Left lobe of liver (tissue), 2 donors: ENCODE measurements at places on chromosomes 2 and 18.

DNA sequence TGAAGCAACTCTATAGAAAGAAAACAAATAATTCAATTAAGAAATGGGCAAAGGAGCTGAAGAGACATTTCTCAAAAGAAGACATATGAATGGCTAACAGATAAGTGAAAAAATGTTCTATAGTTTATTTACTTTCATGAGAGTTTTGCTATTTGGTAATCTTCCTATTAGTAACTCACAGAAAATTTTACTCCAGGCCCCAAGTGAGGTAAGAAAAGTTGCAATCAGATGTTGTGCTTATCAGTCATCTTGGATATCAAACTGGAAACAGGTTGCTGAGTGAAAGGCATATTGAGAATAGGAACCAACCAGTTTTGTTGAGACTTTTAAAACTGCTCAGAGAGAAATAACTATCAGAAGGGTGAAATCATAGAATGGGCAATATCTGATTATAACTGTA, 1179.0 kb upstream of the ACVR2A start:
- no peak for DNase-seq

- no peak for DNase-seq
Observed at GRCh38 chr18:57523171-57523956, 63.1 kb downstream of the FECH start.

- DNase-seq = no peak
Observed at GRCh38 chr18:13587477-13587876, 138.9 kb downstream of the FAM210A start.

- DNase-seq = no peak
Observed at GRCh38 chr2:95113464-95113863, 8.1 kb downstream of the MRPS5 start.

DNA sequence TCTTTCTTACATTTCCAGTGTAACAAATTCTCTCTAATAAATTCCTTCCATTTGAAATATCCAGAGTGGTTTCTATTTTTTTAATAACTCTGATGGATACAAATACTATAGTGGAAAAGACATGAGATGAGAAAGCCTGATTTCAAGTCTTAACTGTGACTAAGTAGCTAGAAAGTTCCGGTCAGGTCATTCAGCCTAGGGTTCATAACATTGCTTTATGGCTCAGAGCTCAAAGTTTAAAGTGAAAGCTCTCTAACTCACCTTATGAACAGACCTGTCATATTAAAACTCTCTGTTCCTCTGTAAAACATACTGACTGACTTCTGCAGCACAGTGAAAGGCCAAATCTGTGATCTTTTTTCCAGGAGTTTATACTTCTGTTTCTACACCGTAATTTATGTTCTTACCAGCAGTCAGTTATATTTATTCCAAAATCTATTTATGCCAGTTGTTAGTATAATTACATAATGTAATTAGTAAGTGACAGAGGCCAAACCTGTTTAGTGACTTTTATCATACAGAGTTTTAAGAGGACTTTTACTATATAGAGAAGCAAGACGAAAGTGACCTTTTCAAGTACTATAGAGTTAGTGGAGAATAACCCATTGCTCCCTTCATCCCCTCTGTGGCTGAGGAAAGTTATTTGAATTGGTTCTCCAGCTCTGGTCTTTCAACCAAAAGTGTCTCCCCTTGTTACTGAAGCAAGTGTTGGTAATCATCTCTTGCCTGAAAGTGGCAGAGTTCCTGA, 118.8 kb upstream of the PDE1A start:
- no peak for DNase-seq

DNA sequence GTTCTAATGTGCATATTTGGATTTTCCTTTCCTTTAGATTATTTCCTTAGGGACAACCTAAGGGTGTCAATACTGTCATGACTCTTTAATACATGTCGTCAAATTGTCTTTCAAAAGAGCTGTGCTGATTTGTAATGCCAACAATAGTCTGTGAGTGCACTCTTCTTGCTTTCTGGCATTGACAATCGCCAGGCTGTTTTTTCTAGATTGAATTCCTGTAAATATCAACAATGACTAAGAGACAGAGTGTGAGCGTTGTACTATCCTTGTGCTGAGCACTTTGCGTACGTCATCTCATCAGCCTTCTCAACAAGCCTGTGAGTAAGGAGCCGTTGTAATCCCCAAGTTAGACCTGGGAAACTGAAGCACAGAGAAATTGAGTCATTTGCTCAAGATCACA, 96.0 kb downstream of the ACOXL start:
- DNase-seq = no peak

GRCh38 chr2:168466834-168467565, 10.9 kb downstream of the CERS6 start:
- no peak for DNase-seq

DNA sequence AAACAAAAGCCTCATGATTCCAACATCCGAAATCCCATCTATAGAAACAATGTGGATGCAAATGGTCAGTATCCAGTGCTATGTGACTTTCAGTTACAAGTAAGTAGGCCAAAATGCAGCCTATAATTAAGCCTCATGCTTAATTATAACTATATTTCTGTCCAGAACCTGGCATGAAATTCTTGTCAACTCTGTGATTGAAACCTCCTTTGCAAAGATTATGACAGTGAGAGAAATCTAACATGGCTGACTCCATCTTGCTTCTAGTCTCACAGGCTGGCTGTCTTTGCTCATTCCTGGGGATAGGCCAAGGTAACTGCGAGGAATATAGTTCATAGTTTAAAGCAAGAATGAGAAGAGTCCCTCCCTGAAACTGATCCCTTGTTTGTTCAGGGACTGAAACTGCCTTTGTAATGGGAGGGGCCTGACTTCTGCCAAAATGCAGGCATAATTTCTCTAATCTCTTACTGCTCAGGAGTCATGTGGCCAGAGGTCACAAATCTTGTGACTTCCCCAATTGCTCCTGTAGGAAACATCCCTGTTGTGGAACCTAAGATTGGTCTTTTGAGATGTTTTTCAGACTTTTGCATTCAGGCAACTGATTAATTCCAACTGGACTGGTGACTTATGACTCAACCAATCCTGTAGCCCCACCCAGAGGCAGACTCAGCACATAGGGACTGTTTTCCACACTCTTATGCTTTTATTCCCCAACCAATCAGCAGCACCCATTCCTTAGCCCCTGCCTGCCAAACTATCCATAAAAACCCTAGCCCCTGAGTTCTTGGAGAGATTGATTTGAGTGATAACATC, 84.5 kb upstream of the TLK1 start:
- no peak for DNase-seq

DNA sequence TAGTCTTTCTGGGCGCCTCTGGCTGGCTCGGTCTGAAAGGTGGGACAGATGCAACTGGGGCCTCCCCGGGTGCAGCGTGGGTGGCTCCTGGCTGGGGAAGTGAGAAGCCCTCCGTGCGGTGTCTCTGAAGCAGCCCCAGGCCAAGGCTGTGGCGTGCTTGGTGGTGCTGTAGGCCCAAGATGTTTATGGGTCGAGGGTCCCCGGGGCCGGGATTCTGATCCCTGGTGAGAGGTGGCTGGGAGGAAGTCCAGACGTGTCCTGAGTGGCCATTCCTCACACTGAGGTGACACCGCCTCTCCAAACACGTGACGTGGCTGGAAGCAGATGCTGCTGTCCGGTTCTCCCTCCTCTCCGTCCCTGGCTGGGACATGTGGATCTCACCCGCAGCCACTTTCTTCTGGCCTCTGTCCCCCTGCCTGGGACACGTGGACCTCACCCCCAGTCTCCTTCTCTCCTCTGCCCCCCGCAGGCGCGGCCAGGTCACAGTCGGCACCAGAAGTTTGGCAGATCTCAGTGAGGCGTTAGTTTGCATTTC, 12.6 kb downstream of the RTP5 start:
- DNase-seq = peak; percentile 88

GRCh38 chr2:64697297-64698176, 43.8 kb upstream of the SERTAD2 start:
- no peak for DNase-seq

DNA sequence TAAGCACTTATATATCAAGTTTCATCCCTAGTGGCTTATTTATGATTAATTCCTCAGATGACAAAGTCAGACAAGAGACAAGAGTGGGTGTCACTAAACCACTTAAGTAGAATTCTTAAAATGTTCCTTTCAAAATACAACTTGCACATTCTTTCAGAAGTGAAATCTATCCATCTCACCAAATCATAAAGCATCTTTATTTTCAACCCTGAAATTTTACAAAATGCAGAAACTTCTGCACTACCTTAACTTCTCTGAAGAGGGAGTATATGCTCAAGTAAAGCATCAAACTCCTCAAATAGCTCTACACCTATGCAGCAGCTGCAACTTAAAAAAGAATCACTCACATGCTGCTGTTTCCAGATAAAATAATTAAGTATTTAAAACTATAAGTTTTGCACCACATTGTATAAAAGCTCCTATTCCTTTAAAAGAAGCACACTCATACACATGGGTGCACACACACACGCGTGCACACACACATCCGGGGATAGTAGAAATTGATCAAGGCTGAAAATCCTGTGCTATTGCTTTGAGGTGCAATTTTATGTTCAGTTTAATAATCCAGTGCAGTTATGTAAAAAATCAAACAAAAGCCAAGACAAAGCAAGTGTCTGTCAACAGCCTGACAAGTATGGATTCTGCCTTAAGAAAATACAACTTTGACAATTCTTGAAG, 244.5 kb downstream of the TCF4 start:
- DNase-seq = no peak

- DNase-seq = peak; percentile 41
Observed at GRCh38 chr2:128306931-128307460, 11.7 kb downstream of the HS6ST1 start.

DNA sequence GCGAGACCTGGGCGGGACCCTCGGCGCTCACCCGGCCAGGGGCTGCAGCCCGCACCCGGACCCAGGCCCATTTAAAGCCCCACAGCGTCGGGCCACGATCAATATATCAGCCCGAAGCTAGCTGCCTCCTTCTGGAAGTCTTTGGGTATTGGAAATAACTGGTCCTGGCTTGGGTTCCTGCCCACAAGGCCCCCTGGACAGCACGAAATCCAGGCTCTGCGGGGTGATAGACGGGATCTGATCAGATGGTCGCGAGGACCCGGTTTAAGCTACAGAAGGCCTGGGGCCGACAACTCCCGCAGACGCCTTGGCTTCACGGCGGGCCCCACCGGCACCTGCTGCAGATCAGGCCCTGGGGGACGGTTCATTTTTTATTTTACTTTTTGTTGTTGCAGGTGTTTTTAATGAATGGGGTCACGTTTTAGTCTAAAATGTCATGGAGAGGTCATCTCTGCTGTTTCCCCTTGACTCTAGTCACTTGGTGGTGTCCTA, 362 bp upstream of the PSTPIP2 start:
- DNase-seq = peak; percentile 55

DNA sequence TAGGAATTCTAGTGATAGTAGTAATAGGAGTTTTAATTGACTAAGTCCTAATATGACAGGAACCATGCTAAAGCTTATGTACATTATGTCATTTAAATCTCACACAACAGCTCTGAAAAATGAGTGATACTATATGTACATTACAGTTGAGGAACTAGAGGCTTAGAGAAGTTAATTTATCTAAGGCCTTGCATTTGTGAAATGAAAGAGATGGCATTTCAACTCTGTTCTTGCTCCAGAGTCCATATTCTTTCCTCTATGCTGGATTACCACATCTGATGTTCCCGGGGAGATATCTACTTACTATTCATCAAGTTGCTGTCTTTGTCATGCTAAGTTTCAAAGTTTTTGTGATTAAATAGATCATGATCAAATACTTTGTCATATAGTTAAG, 5.7 kb downstream of the AGPS start:
- DNase-seq = no peak

DNA sequence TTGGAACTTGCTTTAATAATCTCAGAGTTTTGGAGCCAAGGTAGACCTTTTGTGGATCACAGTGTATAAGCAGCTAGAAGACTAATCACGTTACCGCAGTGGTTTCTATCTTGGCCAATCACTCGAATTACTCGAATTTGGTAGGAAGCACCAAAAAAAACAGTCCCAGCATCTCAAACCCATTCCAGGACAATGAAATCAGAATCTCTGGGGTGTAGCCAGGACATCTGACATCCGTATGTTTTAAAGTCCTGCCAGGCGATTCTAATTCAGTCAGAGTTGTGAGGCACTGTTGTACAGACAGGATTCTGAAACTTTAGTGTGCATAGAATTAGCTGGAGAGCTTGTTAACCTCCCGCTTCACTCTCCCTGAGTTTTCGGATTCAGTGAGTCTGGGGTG, 30.8 kb downstream of the GRHL1 start:
- DNase-seq = no peak

DNA sequence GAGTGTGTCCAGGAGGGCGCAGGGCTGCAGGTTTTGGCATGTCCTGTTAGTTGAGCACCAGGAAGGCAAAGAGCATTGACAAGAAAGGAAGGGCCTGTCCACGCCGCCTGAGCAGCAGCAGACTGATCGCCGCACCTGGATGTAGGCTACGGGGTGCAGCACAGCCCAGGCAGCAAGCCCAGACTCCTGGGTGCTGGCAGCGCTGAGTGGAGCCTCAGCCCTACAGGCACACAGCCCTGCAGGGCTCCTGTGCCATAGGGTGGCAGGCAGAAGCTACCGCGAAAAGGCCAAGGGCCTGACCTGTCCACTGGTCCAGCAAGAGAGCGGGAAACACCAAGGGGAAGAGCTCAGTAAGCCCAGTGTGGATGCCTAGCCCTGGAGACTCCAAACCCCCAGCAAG, 198.0 kb downstream of the HDAC4 start:
- DNase-seq = no peak

GRCh38 chr2:37645362-37645761, 26.1 kb downstream of the CDC42EP3 start:
- no peak for DNase-seq

- DNase-seq = no peak
Observed at GRCh38 chr2:33008716-33009115, 62.0 kb downstream of the LTBP1 start.

DNA sequence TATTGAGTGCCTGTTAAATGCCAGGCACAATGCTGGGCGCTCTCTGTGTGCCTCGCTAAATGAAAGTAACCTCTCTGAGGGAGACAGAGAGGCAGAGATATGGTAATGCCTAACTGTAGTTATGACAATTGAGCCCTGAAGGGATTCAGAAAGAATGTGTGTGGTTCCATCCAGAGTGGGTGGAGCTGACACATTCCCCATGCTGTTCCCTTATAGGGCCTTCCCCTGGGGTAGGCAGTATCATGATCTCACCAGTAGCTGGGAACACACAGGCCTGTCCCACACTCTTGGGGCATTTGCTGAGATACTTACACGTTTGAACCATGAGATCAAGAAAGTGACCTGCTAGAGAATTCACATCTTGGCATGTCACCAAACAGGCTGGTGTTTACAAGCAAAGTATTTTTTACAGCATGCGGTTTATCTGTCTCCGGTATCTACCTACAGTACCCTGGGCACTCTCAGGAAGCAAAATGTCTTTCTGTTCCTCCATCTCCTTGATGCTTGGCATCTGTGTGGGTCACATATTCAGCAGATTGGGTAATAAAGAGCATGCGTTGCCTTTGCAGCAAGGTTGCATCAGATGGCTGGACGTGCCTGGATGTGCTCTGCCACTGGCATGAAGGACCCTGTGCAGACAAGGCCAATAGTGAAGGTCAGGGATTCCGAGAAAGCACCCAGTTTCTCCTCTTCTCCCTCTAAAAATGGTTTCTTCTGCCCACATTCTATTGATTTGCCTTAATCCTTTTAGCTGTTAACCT, 9.4 kb downstream of the CTIF start:
- peak; percentile 84 for DNase-seq

- DNase-seq = peak; percentile 55
Observed at GRCh38 chr2:69564604-69565003, 78.9 kb downstream of the AAK1 start.

- DNase-seq = no peak
Observed at GRCh38 chr2:159616286-159616701, at the start of gene BAZ2B. TSS of gene BAZ2B (minus strand) at chr2:159616548. CDS start at chr2:159478719, 137,829 bp downstream.

- no peak for DNase-seq
Observed at GRCh38 chr2:23037596-23037995, 347.4 kb upstream of the KLHL29 start.
